ENCODE measurements at places on chromosomes 2 and 18.

- no peak for DNase-seq
Measured at GRCh38 chr18:33745871-33746545, 168.0 kb downstream of the ASXL3 start.

GRCh38 chr2:20135631-20136050 is 84.2 kb upstream of the LAPTM4A start:
- DNase-seq: peak; percentile 64

GRCh38 chr18:79986726-79987125 is 1.6 kb downstream of the TXNL4A start:
- no peak for DNase-seq

DNA sequence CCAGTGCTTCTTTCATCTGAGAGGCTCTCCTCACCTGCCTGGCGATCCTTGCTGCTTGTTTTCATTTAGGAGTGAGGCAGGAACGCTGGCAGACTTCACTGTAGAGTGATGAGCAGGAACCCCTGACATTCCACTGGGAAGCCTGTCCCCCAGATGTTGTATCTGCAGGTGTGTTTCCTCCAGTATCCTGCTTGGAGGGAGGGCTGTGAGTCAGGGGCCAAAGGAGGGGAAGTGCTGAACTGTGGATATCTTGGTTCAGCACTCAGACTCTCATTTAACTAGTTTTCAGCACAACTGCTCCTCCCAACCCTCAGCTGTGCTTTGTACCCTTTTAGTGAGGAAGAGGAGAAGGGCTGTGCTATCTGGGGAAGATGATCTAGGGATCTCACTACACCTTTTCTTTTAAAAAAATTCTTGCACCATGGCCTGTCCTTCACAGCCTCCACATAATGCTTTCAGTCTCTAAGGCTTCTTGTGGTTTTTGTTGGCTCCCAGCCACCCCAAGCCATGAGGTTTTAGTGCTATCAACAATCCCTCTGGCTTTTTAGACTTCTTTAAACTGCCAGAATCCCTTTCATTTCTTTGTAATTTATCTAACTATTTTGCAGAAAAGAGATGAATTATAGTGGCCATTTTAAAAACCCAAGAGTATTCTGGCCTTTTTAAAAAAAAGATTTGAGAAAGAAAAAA is 11.2 kb downstream of the ANKAR start:
- no peak for DNase-seq

DNA sequence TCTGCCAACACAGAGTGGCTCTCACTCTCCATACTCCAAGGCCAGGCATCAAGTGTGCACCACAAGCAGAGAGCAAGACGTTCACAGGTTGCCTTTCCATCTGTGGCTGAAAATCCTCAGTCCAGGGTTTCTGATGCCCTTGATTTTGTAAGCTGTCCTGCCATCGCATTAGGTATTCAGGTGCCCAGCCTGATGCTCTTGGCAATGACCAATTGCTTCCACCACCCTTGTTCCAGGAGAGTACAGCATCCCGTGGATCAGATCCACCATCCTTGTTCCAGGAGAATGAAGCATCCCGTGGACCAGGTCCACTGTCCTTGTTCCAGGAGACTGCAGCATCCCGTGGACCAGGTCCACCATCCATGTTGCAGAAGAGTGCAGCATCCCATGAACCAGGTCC is 133.4 kb upstream of the GPC1 start:
- DNase-seq: no peak

DNA sequence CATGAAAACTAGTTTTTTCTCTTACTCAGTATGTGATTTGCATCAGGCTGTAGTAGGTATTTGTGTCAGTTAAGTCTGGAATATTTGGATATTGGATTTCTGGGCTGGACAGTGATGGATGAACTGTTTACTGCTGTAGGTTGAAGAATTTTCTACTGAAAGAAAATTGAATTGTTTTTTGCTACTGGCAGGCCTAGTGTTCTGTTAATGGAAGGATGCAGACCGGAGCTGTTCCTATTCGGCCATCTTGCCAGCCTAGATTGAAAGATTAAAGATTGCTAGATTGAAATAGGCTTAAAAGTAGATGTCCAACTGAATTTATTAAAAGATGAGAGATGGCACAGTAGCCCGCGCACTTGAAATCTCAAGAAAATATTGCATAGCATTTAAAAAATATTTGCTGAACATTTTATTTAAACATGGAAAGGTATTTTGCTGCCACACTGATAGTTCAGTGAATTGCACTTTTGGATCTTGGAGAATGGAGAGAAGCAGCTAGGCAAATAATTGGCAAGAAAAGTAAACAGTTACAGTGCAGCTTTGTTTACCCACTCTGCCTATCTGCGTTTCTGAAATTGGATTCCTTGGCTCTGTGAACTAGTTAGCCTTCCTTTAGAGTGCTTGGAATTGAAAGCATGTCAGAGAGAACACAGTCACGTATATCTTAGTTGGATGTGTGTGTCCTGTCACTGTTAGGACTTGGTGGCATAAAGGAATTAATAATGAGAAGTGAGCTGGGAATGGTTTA is 54.1 kb downstream of the EPB41L5 start:
- DNase-seq: no peak

DNA sequence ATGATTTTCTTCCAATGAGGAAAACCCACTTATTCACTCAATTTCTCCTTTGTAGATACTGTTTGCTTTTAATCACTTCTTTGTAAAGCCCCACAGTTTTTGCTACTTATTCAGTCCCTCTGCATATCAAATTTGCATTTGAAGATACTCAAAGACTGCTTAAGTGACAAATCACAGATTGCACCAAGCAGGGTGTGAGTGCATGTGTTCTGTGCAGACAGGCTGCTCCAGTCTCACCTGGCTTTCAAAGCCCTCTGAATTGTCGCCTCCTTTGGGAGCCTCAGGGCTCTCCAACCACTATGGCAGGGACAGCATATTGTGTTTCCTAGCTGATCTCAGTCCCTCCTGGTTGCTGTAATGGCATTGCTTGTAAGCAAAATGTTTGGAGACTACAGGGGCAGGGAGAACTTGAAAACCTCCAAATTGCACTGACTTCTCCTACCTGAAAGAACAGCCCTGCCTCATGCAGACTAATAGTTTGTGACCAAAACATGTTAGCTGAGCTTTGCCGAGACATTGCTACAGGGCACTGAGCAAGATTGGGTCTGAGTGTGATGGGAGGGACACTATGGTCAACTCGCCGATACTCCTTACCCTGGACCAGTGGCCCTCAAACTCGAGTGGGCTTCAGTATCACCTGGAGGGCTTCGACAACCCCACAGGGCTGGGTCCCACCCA is 96.8 kb downstream of the POLE4 start:
- DNase-seq: no peak

DNA sequence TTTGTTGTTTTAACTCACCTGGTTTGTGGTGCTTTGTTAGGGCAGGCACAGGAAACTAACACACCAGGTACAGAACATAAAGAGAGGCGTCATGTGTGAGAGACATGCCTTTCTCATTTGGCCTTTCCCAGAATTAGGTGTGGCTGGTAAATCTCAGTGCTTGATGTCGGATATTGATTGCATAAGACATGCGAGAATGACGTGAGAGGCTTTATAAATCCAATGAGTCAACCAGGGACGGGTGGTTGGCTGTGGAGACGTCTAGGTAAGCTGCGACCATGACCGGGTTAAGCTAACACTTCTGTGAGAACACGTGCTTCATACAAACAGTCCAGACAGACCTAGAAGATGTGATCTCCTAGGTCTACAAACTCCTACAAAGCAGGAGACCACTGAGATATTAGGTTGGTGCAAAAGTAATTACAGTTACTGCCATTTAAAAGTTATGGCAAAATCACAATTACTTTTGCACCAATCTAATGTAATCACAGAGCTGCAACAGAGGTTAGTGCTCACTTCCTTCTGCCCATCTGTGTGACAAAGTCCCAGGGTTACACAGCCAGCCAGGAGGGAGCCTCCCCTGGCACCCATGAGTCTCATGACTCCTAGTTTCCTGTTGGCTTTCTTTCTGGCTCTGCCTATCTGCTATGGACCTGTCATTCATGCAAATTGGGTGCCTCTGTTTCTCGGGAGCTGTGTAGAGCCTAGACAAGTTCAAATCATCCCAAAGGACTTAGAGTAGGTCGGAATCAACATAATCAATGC is 98.9 kb upstream of the ATP8B1 start:
- no peak for DNase-seq

DNA sequence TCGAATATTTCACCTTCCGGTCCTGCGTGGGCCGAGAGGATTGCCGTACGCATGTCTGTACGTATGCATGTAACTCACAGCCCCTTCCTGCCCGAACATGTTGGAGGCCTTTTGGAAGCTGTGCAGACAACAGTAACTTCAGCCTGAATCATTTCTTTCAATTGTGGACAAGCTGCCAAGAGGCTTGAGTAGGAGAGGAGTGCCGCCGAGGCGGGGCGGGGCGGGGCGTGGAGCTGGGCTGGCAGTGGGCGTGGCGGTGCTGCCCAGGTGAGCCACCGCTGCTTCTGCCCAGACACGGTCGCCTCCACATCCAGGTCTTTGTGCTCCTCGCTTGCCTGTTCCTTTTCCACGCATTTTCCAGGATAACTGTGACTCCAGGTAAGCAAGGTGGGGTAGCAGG is at the start of gene SERPINB5:
Gene SERPINB5 (plus strand): TSS at position 291 of the 400 bp plus-strand sequence. CDS start 7,471 bp downstream, outside the sequence.
- DNase-seq: no peak

GRCh38 chr2:128028668-128029054 is 802 bp upstream of the SAP130 start:
- no peak for DNase-seq

DNA sequence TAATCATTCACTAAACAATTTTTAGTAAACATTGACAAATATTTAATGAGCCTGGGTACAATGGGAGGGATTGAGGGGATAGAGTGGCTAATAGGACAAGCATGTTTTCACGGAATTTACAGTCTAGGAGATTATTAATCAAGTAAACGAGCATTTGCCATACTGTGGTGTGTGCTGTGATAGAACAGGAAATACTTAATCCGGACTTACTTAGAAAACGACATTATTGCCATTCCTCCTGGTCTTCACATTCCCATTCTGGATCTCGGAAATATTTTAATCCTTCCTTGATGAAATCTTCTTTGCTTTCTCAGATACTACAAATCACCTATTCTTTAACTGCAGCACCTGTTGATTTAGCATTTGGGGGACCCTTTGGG is 905 bp downstream of the TTLL4 start:
- no peak for DNase-seq

- no peak for DNase-seq
Measured at GRCh38 chr2:11102466-11102865, 52.8 kb upstream of the SLC66A3 start.

GRCh38 chr2:209512971-209513370 is 89.1 kb downstream of the MAP2 start:
- DNase-seq: no peak

DNA sequence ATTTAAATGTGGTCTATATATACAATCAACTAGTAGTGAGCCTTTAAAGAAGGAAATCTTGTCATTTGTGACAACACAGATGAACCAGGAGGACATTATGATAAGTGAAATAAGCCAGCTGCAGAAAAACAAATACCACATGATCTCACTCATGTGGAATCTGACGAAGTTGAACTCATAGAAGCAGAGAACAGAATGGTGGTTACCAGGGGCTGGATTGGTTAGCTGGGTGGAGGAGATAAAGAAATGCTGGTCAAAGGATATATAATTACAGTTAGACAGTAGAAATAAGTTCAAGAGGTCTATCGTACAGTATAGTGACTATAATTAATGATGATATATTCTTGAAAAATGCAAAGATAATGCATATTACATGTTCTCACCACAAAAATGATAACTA is 267.9 kb downstream of the FBXO15 start:
- DNase-seq: no peak

DNA sequence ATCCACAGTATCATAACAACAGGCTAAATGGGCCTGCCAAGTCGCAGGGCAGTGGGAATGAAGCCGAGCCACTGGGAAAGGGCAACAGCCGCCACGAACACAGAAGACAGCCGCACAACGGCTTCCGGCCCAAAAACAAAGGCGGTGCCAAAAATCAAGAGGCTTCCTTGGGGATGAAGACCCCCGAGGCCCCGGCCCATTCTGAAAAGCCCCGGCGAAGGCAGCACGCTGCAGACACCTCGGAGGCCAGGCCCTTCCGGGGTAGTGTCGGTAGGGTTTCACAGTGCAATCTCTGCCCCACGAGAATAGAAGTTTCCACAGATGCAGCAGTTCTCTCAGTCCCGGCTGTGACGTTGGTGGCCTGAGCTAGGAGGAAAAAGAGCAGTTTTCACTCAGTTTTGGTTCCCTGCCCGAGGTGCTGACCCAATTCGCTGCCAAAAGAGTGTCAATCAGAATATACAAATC is 32.2 kb downstream of the KCTD18 start:
- peak; percentile 76 for DNase-seq

GRCh38 chr2:105307146-105307545 is 22.4 kb downstream of the TGFBRAP1 start:
- DNase-seq: no peak

- DNase-seq: no peak
Measured at GRCh38 chr2:133223226-133223625, 345.0 kb downstream of the NCKAP5 start.

GRCh38 chr2:108621087-108621559 is 86.9 kb downstream of the LIMS1 start:
- no peak for DNase-seq

GRCh38 chr2:166091439-166091838 is 36.4 kb downstream of the SCN1A start:
- no peak for DNase-seq

DNA sequence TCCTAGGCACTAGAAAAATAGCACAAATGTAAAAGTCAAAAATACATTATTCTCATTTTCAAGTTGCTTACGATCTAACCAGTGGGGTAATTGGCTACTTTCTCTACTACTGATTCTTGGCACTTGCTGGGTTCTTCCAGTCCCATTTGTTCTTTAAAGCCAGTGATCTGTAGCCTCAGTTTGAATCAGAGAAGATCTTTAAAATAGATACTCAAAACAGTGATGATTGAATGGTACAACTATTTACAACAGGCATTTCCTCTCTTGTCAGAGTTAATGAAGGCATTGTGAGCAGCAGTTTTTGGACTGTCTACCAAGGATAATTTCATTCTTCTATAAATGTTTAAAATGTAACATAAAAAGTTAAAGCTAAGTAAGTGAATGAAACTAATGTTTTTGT is 128.3 kb upstream of the FSIP2 start:
- DNase-seq: no peak

GRCh38 chr18:45325778-45326177 is 289.5 kb upstream of the SLC14A2 start:
- DNase-seq: no peak

GRCh38 chr18:79975043-79975442 is 10.6 kb downstream of the HSBP1L1 start:
- DNase-seq: no peak

DNA sequence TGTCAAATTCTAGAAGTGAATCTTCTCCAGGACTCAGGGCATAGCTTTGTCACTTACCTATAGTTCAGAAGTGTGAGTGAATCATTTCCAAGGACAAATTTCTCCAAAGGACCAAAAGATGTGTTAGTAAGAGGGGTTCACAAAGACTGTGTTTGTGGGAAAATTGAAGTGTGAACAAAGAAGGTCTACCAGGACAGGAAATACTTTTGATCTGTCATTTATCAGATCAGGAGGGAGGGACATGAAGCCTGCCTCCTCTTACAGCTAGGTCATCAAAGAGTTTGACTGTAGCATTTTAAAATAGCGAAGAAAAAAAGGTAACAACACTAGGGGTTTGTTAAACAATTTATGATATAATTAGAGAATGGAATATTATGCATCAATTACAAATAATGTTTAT is 2.0 kb upstream of the CD28 start:
- DNase-seq: no peak
